ENCODE measurements at places on chromosomes 3 and 15.

DNA sequence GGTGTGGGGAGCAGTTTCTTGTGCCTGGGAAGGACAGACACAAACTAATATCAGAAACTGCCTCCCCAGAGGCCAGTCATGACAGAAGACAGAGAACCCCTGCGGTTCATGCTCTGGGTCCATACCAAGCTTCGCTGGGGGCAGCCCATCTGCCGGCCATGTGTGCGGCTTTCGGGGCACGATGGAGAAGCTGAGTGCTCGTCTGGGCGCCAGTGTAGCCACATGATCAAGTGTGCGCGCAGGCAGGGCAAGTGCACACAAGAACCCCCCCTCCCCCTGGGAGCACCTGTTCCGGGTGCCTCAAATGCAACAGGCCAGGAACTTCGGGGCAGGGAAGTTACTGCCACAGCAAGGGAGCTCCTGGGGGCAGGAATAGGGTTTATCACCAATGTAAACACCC is 1.8 kb downstream of the ADAMTS17 start:
- no peak for DNase-seq

DNA sequence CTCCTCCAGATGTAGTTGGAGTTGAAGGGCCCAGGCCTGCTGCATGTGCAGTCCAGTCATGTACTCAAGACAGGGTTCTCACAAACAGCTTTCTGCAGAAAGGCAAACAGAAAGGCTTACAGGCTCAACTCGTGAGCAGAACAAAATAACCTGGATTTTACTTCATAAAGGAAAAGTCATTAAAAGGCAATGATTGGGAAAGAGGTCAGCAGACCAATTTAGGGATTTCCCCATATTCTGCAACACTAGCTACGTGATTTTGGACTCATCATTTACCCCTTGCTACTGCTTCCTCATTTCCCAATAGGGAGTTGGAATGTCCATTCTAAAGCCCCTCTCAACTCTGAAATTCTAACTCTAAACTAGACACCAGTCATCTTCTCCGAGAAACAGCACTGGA is 18.1 kb downstream of the METTL6 start:
- no peak for DNase-seq

DNA sequence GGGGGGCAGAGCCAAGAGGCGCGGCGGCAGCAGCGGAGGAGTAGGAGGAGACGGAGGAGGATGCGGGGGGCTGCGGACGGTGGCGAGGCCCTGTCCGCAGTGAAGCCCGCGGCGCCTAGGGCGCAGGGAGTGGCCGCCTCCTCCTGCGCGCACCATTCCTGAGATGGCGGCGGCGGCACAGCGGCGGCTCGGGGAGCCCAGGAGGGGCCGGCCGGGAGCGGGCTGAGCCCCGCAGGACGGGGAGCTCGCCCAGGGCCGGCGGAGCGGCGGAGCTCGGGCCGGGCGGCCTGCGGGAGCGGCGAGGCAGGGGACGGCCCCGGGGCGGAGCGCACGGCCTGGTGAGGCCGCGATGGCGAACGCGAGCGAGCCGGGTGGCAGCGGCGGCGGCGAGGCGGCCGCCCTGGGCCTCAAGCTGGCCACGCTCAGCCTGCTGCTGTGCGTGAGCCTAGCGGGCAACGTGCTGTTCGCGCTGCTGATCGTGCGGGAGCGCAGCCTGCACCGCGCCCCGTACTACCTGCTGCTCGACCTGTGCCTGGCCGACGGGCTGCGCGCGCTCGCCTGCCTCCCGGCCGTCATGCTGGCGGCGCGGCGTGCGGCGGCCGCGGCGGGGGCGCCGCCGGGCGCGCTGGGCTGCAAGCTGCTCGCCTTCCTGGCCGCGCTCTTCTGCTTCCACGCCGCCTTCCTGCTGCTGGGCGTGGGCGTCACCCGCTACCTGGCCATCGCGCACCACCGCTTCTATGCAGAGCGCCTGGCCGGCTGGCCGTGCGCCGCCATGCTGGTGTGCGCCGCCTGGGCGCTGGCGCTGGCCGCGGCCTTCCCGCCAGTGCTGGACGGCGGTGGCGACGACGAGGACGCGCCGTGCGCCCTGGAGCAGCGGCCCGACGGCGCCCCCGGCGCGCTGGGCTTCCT is at the start of gene GPR27:
GPR27 (plus strand) TSS at position 155 of the 909 bp plus-strand sequence; CDS start at position 350, 195 bp downstream.
- peak; percentile 66 for DNase-seq

- no peak for DNase-seq
Measured at GRCh38 chr3:32706348-32707025, 21.5 kb downstream of the CNOT10 start.

GRCh38 chr3:154241496-154241895 is 82.8 kb downstream of the DHX36 start:
- no peak for DNase-seq

- no peak for DNase-seq
Measured at GRCh38 chr3:37991109-37991508, 523 bp downstream of the VILL start.

GRCh38 chr3:55012091-55012490 is 84.2 kb upstream of the LRTM1 start:
- DNase-seq: no peak

DNA sequence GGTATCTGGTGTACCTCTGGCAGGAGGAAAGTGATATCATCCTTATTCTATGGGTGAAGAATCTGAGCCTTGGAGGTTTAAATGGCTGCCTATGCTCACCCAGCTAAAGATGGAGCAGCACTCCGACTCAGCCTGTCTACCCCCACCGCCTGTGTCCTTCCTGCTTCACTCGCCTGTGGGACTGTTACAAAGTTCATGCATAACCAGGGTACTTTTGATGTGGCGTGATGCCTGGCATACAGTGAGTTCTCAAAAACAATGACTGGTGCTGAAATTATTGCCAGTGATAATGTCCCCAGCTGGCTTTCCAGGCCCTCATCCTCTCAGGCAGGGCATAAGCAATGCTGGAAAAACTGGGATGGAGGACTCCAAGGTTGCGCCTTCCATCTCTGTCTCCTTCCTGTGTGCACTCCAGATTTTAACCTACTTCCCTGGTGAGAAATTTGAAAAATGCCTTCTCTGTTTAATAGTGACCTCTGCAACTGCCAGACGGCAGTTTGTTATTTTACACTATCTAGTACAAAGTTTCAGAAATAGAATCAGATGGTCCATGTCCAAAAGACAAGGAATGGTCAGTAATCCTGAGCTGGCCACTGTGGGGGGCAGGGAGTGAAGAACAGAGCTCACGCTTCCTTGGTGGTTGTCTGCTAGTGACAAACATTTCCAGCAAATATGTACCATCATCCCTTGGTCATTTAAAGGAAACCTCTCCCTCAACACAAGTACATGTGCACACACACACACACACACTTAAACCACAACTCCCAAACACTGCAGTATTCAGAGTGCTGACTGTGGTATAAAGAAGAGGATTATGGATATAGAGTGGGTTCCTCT is 86.5 kb upstream of the NMNAT3 start:
- no peak for DNase-seq

- no peak for DNase-seq
Measured at GRCh38 chr3:184603151-184604030, 41.8 kb downstream of the EPHB3 start.

DNA sequence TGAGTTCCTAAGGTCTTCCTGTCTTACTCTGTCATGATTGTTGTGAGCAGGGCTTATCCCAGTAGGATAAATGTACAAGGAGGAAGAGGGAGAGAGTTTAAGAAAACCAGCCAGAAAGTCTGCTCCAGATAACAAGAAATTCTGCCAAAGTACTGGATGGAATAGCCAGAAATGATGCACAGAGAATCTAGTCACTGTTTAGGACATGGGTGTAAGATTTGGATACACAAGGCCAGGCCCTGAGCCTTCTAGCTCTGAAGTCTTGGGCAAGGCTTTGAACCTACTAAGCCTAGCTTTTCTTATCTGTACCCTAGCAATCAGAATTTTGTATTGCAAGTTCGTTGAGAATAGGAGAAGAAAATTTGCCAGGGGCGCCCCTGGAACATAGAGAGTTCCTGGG is 180.4 kb upstream of the ROPN1 start:
- no peak for DNase-seq

DNA sequence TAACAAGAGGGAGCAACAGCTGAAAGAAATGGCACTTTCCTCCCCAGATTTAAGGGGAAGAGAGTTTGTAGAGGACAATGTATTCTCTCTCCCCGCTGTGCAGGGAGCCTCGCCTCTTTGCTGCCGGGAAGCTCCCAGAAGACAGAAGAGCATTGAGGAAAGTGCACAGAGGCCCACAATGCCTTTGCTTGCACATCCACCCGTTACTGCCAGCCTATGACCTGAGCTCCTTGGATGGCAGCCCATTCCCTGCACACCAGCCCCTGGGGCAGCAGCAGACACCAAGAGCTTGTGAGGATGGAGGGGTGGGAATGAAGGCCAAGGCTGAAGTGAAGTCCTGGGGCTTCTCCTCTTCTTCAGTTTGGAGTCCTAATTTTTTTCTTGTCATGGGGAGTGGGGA is 67.0 kb downstream of the CLDN11 start:
- DNase-seq: no peak

- DNase-seq: no peak
Measured at GRCh38 chr3:132829101-132829500, 106.9 kb upstream of the NPHP3 start.

- no peak for DNase-seq
Measured at GRCh38 chr3:21426920-21427319, 324.1 kb downstream of the ZNF385D start.

DNA sequence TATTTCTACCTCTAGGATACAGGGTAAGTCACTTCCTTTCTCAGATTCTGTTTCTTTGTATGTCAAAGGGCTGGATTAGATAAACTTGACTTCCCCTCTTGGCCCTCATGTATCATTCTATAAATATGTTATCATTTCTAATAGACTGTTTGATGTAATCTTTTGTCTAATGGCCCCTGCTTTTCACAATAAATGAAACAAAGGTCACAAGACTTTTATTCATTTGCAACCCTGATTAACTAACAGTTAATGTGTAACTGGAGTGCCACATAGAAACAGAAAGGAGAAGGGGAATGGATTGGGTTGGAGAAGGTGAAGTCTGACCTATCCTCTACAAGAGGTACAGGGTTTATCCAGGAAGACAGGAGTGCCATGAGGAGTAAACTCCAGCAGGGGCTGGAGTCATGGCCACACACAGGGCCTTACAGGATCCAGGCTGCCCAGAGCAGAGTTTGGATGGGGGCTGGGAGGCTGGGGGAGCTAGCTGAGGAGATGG is 8.0 kb upstream of the B3GNT5 start:
- no peak for DNase-seq

- peak; percentile 62 for DNase-seq
Measured at GRCh38 chr15:81939604-81940440, 106.0 kb downstream of the MEX3B start.

GRCh38 chr3:107884719-107885460 is 205.9 kb downstream of the CD47 start:
- no peak for DNase-seq

GRCh38 chr3:192505731-192506130 is 221.6 kb downstream of the FGF12 start:
- no peak for DNase-seq

Measured in dermis microvascular lymphatic vessel endothelial cell (primary cell).